ENCODE measurements at places on chromosomes 5 and 9.

DNA sequence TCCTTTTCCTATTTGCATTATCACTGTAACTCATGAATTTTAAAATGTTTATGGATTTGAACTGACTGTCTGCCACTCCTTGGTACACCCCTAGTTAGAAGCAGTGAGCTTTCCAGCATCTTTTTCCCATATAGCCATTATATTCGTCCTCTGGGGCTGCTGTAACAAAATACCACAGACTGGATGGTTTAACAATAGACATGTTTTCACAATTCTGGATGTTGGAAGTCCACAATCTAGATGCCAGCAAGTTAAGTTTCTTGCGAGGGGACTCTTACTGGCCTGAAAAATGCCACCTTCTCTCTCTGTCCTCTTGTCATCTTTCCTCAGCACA is 530.0 kb downstream of the SEMA5A start:
- DNase-seq: no peak

DNA sequence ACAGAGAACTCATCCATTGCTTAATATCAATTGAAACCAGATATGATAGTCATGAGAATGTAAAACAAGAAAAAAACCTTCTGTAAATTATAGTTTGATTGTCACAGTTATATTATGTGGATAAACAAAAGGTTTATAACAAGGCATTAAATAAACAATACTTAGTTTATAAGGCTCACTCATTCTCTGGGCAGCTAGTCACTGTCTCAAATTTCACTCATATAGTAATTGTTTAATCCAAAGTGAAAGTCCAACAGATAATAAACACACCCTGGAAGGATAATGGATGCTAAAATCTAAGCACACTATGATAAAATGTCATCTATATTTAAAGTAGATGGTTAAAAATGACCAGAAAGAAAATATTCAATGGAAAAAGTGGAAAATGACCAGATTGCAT is 30.8 kb upstream of the SLC12A2 start:
- DNase-seq: no peak

GRCh38 chr5:100043475-100043874 is 491.7 kb upstream of the FAM174A start:
- DNase-seq: no peak

DNA sequence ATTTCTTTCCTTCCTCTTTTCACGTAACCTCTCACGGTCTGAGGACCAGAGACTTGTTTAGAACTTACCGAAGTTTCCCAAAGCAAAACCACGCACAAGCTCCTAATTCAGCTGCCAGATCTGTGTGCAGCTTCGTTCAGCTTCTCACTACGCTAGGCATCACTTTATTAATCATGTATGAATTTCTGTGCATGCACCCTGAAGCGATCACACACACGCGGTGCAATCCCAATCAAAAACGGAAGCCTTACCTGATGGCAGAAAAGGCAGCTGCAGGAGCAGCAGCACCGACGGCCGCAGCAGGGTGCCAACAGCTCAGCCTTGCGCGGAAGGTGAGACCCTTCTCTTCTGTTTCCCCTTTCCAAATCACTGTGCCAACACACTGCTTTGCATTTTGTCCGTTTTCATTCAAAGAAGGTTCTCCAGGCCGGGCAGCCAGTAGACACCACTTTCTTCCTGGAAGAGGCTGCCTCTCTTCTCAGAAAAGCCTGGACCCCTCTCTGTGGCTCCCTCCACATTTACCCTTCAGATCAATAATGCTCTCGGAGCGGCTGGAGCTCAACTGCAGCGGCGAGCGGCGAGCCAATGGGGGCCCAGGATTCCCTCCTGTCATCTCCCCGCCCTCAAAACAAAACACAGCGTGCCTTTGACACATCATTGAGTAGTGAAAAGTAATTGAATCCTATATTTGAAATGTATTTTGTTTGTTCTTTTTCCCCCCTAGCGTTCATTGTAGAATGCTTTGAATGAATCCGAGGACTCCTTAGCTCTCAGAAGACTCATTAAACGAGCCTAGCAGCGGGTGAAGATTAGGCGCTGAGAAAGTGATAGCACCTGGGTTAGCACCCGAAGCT is at the start of gene CDH12:
Gene CDH12, minus strand, starts transcription at position 538 of the 854 bp plus-strand sequence.
- DNase-seq: peak; percentile 68

- no peak for DNase-seq
These were observed 49.8 kb downstream of the AK8 start for GRCh38 chr9:132828201-132828770.

- DNase-seq: peak; percentile 74
These were observed 1.1 kb upstream of the NTRK2 start for GRCh38 chr9:84668196-84669012.

DNA sequence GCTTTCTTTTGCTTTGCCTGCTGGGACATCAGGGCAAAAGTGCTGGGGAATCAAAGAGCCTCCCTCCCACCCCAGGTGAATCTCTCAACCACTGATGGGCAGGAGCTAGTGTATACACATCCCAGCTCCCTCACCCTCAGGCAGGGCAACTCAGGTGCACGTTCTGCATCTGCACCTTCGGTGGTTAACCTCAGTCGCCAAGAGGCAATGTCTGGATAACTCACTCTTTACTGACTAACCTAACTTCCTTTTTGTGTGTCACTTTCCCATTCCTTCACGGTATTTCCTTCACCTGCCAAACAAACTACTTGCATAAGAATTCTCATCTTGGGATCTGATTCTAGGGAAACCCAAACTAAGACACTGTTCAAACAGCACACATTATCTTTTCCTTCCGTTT is 26.3 kb downstream of the CNTFR start:
- no peak for DNase-seq

- DNase-seq: no peak
These were observed 558 bp downstream of the PRKACG start for GRCh38 chr9:69013382-69013727.

- DNase-seq: no peak
These were observed 799.1 kb downstream of the TAF11L14 start for GRCh38 chr5:18433336-18433735.

GRCh38 chr9:95025213-95026147 is 292.0 kb downstream of the FANCC start:
- DNase-seq: peak; percentile 60

DNA sequence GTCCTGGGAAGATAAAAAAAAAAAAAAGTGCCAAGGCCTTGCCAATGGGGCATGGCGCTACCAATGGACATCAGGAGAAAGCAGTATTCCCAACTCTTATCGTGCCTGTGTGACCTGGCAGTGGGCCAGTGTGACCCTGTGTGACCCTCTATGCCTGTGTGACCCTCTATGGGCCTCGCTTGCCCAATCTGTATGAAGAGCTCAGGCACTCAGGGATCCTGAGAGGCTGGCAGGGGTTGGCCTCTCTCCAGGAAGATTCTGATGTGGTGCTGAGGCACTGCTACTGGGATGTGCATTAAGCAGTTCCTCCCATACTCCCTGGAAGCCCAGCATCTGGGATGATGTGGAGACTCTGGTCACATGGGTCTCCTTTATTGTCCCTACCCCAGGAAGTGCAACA is 179.2 kb downstream of the MACROH2A1 start:
- no peak for DNase-seq

GRCh38 chr5:68303754-68304420 is 88.3 kb downstream of the PIK3R1 start:
- DNase-seq: no peak

DNA sequence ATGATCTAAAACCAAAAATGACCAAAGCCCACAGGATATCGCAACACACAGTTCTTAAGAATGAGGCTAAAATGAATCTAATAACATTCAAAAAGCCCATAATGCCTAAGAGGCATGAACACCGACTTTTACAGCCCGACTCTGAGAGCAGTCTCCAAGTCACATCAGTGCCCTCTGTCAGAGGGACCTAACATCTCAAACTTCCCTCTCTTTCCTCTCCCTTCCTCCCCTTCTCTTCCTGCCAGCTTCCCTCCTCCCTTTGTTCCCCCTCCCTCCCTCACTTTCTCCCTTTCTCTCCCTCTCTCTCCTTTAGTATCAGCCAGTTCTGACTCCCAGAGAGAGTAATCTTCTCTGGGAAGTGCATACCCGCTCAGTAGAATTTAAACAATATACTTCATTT is 154.4 kb downstream of the GLIS3 start:
- DNase-seq: no peak

DNA sequence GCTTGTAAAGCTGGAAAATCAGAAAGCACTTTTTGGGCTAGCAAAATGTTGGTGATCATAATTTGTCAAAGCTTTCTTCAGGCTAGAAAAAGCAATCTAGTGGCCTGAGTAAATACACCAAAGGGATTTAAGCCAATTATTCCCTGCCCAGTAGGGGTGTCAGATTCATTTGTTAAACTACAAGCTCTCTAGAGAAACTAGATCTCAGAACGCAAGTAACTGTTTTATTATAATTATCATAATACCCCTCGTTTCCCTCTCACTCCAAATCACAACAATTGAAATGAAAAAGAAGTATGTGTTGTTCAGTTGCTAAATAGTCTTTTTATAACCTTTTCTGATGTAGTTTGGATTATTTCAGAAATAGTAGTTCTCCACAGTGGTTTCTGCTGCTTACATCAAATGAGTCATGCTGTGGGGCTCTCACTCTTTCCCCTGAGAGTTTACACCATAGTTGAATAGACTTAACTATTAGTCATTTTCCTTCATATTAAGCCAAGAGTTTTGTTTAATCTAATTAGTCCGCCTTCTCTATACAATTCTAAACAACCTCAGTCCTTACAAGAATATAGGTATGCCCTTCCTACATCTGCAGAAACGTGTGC is 918.6 kb upstream of the DMAC1 start:
- no peak for DNase-seq

- DNase-seq: no peak
These were observed 117.6 kb downstream of the PCSK1 start for GRCh38 chr5:96315431-96315830.

- no peak for DNase-seq
These were observed 38.3 kb upstream of the NEURL1B start for GRCh38 chr5:172602783-172603231.

GRCh38 chr5:142324136-142324870 is 518 bp downstream of the SPRY4 start:
- no peak for DNase-seq

GRCh38 chr9:132135456-132135855 is 26.4 kb upstream of the NTNG2 start:
- no peak for DNase-seq

GRCh38 chr5:87877495-87877894 is 391.1 kb downstream of the TMEM161B start:
- DNase-seq: no peak

DNA sequence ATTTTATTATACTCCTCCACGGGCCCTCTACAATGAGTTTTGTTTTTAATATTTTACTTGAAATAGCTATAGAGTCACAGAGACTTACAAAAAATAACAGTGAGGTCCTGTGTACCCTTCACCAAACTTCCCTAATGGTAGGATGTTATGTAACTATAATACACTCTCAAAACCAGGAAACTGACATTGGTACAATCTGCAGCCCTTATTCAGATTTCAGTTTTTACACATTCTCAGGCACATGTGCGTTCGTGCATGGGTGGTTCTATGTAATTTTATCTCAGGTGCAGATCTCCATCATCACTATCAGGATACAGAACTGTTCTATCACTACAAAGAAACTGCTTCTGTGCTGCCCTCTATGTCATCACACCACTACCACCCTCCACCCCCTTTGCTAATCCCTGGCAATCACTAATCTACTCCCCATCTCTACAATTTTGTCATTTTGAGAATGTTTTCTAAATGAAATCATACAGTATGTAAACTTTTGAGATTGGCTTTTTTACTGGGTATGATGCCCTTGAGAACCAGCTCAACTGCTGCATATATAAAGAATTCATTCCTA is 16.4 kb downstream of the RAB14 start:
- DNase-seq: no peak

GRCh38 chr9:95058121-95058785 is 259.3 kb downstream of the FANCC start:
- no peak for DNase-seq

DNA sequence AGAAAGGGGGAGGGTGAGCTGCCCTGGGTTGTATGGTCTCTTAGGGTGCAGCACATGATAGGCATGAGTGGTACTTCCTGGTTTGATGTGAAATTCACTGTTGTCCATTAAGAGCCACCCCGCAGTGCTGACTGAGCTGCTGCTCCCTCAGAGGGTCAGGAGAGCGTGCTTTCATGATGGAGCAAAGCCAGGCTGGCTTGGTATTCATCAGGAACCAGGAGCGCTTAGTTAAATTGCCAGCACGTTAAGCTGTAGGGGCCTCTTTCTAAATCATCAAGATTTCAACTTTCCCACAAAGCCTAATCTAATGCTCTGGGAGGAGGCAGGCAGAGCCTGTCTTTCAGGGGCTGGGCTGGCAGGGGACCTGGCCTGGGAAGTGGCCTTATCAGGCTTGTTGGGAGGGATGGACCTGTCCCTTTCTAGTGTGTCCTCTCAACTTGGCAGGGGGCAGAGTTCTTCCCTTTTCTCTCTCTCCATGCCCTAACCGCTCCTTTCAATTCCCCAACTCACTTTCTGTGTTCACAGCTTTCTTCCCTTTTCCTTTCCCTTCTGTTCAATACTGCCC is 7.9 kb downstream of the CYSTM1 start:
- DNase-seq: no peak

- no peak for DNase-seq
These were observed 14.0 kb downstream of the PRKAA1 start for GRCh38 chr5:40784027-40784653.

- DNase-seq: no peak
These were observed 267.3 kb downstream of the IRX1 start for GRCh38 chr5:3862906-3863305.

GRCh38 chr5:133859073-133859472 is 109.4 kb downstream of the C5orf15 start:
- DNase-seq: no peak

GRCh38 chr5:172402531-172403188 is 51.7 kb downstream of the SH3PXD2B start:
- no peak for DNase-seq

GRCh38 chr5:122707796-122708195 is 67.1 kb upstream of the SNX2 start:
- no peak for DNase-seq

- DNase-seq: peak; percentile 5
These were observed 110.4 kb downstream of the TRPM6 start for GRCh38 chr9:74777136-74777879.

- peak; percentile 95 for DNase-seq
These were observed at the start of gene TRAF2 for GRCh38 chr9:136885950-136886578. TSS of gene TRAF2 (plus strand) at chr9:136886516. CDS start at chr9:136898741, 12,225 bp downstream.

DNA sequence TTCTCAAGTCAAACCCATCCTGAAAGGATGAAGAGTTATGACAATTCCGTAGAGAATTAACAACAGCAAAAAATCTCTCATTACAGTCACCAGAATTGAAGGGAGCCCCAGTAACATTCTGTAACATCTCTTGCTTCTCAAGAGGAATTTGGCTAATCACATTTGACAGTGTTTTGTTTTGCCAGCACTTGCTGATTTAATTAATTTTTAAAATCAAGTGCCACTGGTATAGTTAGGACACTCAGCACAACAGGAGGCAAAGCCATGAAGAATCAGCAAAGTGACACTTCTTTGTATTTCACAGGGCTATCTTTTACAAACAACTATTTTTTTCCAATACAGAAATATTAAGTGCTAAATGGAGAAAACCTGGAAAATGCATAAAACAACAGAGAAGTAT is 152.8 kb downstream of the MCTP1 start:
- DNase-seq: no peak

DNA sequence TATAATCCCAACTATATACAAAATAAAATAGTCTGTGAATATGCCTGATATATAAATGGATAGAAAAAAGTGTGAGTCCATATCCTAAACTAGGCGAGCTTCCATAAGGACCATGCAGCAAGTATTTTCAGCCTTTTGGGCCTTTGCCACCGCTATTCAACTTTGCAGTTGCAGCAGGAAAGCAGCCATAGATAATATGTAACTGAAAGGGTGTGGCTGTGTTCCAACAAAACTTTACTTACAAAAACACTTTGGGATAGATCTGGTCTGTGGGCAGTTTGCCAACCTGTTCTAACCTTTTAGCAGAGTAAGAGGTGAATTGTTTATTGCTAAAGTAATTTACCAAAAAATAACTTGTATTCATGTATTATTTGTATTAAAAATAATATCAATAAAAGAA is 127.8 kb upstream of the GPR151 start:
- DNase-seq: no peak

All from NCI-H510A treated with DMSO at 0.1 percent for 48 hours (cell line).